ENCODE measurements at places on chromosomes 12 and 14.

DNA sequence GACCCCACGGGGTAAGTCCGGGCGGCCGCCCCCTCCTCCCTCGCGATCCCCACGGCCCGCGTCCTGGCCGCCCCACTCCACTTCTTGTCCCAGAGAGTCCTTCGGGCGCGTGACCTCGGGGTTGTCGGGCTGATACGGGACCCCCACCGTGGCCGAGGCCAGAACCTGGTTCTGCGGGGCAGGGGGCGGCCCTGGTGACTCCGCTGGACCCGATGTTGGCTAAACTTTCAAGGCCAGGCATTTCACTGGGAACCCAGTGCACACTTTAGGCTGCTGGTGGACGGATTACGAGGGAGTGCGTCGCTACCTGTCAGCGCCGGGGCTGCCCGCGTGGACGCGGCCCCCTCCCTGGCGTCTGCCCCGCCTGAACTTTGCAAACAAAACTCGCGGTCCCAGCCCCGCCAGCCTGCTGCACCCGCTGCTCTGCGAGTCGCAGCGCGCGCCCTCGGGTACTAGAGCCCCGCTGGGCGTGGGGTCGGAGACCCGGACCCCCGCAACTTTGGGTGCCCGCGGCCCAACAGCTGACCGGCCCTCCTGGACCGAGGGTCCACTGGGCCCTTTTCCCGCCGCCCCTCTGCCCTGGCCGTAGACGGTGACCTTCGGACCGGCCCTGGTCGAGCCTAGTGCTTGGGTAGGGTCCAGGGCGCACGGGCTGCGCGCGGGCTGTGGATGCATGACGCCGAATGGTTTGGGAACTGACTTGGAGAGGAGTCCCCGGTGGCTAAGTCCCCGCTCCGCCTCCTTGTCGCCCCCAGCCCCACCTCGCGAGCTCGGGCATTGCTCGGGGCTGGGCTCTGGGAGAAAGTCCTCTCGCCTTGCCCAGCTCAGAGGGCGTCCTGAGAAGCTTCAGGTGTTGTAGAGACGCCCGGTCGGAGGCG, 624 bp downstream of the RIN3 start:
- no peak for DNase-seq

DNA sequence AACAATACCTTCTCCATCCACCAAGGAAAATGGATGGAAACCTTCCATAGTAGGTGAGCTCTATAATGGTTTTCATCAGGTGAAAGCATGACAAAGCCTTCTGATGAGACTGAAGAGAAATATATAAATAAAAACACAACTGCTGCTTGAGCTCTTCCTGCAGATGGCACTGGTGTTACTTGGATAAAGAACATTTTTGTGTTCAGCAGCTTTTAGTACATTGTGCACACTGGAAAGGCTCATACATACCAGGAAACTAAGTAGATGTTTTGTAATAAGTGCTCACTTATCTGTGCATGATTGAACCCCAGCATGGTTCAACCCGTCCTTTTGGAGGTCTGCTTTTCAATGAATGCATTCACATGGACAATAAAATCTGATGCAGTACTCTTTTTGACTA, 357.3 kb upstream of the MIS18BP1 start:
- DNase-seq: no peak

DNA sequence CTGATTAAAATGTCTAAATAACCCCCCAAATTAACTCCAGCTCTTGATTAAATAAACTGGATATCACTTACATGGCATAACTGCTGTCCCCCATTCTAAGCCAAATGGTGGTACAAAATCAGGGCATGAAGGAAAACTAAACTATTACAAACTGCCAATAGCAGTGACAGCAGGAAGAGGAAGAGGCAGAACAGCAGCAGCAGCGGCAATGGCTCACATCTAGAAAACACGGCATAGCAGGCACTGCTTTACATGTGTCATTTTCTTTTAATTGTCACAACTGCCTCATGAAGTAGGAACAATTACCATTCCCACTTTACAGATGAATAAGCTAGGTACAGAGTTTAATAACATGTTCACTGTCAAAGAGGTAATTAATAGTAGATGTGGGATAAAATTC, 92.0 kb downstream of the EPS8 start:
- DNase-seq: no peak

DNA sequence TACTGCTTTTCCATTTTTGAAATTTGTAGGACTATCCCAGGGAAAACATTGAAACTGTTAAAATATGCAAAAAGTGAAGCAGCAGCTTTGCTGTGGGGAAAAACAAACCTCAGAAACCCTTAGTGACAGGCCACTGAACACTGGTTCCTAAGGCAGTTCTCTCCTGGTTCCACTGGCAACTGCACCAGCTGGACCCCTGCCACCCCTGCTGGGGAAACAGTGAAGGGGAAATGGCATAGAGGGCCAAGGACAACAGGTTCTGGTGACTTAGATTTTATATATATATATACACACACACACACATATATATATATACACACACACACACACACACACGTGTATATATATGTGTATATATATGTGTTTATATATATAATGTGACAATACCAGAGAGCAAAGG, 16.2 kb upstream of the KRT7 start:
- no peak for DNase-seq
